Smooth muscle cell of the brain vasculature (primary cell): ENCODE measurements at places on chromosomes 2 and 18.

- DNase-seq, result no peak
Measured at GRCh38 chr18:26771524-26771923, 94.0 kb downstream of the AQP4 start.

GRCh38 chr2:39942950-39943349, 163.9 kb upstream of the THUMPD2 start:
- no peak for DNase-seq

DNA sequence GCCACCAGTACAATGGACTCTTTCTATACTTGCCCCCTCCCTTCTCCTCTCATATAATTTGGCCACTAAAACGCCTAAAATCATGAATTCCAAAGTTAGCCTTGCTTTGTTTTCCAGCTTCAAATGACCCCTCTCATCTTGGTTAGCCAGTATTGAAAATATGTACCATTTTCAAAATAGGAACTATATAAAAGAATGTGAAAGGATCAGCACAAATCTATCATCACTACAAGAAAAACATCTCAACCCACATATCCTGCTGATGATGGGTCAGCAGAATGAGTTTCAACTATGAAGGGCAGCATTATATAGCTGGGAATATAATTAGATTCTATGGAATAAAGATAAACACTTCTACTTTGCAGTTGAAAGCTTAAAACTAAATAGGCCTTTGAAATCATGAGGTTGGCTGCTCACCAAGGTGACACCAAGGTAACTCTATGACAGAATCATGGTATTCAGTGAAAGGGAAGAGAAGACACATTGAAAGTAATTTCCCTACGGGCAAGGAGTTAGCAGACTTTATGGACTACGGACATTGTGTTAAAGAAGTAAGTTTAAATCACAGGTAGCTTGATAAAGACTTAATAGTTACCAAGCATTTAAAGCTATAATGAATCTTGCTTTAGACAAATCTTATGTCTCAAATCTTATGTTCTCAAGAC, 873.0 kb downstream of the CPS1 start:
- DNase-seq, result no peak

- no peak for DNase-seq
Measured at GRCh38 chr2:191245869-191246531, 796 bp downstream of the MYO1B start.

DNA sequence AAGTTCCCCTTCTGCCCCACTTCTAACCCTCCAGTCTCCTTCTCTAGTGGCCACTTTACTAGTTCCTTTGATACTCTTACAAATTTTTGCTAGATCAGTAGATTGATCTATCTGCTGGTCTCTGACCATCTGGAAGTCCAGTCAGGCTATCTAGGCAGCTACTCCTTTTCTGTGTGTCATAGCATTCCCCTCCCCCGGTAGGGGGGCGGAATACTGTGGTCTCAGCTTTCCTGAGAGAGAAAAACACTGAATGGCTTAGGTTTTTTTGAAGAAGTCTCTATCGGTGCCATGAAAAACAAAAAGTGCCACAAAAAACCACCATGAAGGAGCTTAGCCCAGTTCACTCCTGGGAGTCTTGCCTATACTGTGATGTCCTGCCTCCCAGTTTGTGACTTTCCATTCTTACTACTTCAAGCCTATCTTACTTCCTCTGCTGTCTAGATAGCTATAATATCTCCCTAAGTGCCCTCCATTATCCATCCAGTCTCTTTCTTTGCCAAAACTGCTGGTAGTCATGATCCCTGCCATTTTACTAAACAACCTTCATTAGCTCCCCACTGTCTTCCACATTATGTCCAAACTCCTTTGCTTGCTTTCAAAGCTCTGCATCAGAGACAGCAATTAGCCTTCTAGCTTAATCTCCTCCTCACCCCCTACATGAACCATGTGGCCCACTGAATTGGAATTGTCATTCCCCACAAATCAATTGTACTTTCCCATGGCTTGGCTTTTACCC, 29.9 kb downstream of the TPGS2 start:
- no peak for DNase-seq
